NCI-H82 (cell line): ENCODE measurements at places on chromosomes 4 and X.
A peak's percentile ranks its signal among the peaks of the same experiment; 100 is the strongest.

GRCh38 chrX:110286106-110286505 lies 31.8 kb downstream of the AMMECR1 start:
- no peak for DNase-seq

DNA sequence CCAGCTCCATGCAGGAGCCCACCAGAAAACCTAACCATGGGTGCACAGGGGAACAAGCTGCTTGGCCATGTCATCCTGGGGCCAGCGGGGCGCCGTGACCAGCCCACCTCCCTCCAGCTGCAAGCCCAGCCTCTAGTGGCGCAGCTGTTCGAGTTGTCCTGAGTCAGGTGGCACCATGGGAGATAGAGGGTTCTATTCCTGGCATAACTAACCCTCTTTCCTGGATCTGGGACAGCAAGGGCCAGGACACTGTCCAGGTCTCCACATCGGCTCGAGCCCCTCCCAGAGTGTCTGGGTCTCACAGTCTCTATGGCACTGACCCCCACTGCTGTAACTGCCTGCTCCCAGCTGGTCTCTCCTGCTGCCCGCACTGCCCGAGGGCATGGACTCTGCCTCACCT lies 16.7 kb downstream of the ABLIM2 start:
- no peak for DNase-seq

DNA sequence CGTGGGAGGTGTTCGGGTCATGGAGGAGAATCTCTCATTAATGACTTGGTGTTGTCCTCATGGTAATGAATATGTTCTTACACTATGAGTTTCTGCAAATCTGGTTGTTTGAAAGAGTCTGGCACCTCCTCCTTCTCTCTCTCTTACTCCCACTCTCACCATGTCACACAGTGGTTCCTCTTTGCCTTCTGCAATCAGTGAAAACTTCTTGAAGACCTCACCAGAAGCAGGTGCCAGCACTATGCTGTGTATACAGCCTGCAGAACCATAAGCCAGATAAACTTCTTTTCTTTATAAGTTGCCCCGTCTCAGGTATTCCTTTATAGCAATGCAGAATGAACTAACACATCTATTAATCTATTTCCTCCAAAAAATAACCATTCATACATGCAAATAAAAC lies 275.0 kb downstream of the ANTXR2 start:
- no peak for DNase-seq

DNA sequence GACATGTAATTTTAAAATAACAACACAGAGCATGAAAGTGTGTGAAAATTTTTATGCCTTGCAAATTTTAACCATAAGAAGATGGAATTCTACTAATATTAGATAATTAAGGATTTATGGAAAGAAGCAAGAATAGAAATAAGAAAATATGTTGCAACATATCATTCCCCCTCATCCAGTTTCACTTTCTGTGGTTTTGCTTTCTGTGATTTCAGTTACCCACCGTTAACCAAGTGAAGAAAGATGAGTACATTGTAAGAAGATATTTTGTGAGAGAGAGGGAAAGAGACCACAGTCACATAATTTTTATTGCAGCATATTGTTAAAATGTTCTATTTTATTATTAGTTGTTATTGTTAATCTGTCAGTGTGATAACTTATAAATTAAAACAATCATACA lies 77.9 kb downstream of the ADAM29 start:
- no peak for DNase-seq

DNA sequence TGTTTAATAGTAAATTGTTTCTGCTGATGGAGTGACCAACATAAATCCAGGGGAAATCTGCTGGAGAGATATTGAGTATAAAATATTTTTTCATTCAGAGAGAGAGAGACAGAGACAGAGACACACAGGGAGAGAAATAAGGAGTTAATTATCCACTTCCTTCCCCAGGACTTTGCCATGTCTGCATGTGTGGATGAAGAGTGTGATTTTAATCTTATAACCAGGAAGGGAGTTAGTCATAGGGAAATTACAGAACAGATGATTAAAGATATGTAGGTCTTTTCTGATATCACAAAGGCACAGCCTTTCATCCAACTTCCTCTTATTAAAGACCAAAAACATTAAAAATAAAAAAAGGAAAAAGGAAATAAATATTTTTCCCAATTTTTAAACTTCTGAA lies 526.3 kb downstream of the SPRY1 start:
- peak; percentile 20 for DNase-seq

- DNase-seq = no peak
Observed at GRCh38 chr4:184748251-184748652, 14.4 kb upstream of the CENPU start.

DNA sequence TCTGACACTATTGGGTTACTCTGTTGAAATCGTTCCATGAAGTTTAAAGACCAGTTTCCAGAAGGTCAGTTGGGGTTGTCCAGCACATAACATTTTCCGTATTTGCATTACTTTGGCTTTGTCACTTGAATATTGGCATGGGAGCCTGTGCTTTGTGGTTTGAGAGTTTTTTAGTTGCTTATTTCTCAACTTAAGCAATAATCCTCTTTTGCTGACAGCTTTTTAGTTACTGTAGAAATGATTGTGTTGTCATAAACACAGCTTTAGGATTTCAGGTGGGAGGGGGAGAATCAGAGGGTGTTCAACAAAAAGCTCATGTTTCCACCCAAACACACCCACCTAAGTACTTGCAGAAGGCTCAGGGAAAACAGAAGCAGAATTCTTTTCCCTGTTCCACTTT lies 210.7 kb upstream of the TLL1 start:
- DNase-seq = no peak

- DNase-seq = no peak
Observed at GRCh38 chr4:126755506-126755905, 877.3 kb upstream of the INTU start.

DNA sequence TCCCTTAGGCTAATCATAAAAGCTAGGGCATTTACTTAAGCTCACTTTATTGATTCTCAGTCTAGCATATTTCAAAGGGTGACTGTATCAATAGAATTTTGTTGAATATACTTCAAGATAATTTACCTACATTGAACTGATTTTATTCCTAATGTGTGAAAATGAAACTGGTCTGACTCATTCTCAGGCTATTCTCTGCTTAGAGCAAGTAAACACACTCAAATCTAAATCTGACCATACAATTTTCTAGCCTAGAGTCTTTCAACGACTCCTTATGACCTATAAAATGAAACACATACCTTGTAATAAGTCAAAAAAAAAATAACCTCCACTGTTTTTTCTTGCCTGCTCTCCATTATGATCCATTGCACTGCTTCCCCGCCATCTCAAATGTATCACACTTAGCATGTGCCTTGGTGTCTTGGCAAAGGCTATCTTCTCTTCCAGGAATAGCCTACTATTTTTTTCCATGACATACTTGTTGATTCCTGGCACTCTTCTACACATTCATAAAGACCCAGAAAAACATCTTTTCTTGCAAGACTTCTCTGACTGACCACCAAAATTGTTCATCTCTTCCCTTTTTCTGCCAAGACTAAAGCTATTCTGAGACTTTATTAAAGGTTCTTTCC lies 965.1 kb upstream of the HS3ST1 start:
- no peak for DNase-seq

DNA sequence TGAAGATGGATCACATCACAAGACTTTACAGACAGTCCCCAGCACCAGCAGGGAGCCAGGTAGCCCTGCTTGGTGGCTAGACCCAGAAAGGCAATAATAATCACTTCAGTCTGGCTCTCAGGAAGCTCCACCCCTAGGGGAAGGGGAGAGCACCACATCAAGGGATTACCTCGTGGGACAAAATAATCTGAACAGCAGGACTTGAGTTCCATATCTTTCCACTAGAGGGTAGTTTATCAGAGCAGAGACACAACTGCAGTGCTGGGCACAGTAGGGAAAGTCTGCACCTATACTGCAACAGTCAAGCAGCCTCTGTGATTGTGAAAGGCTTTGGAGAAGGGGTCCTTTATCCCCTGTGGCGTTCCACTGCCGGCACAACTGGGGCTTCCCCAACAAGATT lies 547.0 kb upstream of the POU3F4 start:
- DNase-seq = peak; percentile 57

DNA sequence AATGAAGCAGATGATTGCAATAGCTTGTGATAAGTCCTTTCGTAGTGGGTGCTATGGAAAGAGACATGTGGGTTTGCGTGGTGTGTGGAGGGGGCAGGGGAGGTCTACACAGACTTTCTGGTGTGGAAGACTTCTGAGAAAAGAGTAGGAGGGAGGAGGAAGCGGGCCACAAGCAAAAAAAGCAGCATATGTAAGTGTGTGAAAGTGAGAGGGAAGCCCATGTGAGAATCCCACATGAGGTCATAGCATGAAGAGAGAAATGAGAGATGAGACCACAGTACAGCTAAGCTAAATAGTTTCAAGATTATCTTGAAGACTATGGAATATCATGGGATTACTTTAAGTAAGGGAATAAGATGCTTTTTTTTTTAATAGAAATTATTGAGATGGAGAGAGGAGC lies 2039.9 kb upstream of the TENM3 start:
- DNase-seq = no peak

DNA sequence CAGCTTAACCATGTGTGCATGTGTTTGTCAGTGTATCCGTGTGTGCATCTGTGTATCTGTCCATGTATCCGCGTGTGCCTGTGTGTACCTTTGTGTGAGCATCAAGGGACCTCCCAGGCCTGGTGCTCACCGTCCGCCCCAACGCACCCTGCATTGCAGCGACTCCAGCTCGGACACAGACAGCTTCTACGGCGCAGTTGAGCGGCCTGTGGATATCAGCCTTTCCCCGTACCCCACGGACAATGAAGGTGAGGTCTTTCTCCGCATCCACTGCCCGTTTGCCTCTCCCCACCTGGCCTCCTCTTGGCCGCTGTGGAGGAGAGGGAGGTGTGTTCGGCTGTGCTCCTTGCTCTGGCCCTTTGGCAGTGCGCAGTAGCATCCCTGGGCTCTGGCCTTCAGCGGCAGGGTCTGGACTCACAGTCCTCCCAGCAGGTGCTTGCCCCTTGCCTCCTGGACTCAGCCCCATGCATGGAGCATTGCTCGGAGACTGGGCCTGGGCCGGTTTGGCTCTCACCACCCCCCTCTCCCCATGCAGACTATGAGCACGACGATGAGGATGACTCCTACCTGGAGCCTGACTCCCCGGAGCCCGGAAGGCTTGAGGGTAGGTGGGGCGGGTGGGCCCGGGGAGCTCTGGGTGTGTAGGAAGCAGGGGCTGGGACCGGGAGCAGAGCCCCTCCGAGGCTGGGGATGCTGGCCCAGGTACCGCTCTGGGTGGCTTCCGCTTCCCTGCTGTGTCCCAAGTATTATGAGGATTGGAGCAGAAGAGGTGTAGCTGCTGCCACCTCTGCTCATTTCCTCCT lies 16.4 kb upstream of the ADD1 start:
- no peak for DNase-seq

DNA sequence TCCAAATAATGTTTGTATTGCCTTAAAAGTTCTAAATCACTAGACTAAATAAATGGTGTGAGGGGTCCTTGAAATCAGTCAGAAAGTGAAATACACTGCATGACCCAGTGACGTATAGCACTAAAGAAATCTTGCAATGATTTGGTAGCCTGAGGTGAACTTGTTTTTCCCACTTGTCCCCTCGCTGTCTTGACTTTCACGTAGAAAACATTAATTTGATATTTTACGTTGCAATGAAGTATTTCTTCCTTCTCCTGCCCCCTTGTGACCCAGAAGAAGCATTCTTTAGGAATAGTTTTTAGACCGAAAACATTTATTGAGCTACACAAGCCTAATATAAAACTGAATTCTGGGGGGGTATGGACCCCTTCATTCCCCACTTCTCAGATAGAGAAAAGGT lies 3.7 kb downstream of the KLB start:
- DNase-seq = no peak

- DNase-seq = no peak
Observed at GRCh38 chr4:113921089-113921794, 58.2 kb downstream of the ARSJ start.

GRCh38 chr4:143362349-143363046 lies 25.8 kb downstream of the GAB1 start:
- no peak for DNase-seq
